ENCODE measurements at places on chromosomes 4 and X. TPM values are rescaled to one million over a fixed set of nuclear protein-coding genes. Genes with fewer than 3 reads are reported as not detected.

DNA sequence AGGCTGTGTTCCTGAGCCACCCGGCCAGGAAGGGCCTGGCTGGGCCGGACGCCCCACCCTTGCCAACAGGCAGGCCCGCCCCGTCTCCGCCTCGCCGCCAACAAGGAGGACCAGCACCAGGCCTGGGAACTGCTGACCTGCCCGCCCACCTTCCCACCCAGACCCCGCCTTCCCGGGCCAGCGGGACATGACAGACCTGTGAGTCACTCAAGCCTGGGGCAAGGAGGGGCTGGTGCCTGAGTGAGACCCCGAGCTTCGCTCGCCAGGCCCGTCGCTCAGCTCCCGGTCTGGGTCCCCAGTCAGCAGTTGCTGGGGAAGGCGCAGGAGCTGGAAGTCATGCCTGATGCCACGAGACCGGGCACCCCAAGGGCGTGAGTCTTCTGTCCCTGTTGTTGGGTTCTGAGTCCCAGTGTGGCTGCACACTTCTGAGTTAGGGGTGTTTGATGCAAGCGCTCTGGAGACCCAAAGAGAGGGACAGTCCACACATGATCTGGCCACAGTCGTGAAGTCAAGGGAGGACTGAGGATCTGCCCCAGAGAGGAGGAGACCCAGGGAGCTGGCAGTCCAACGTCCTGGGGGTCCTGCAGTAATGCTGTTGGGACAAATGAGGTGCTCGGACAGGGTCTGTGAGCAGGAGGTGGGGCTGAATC lies at the start of gene DNASE1L1:
TSS of gene DNASE1L1 (minus strand) at position 33 of the 650 bp plus-strand sequence. CDS start 3,686 bp downstream, outside the sequence.
- DNase-seq = no peak

DNA sequence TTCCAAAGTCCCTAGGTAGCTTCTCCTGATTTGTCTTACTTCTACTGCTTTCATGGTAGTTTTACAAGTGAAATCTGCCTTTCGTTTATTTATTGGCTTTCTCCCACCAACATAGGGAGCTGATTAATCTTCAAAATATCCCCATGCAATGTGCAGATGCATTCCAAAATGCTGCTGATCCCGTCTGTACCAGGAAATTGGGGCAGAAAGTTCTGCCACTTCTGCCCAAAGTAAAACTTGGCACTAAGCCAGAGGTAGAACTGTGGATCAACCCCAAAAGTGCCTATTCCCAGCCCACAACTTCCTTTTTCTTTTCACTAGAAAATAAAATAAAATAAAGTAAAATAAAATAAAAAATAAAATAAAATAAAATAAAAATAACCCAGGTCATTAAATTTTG lies 47.3 kb upstream of the PPARGC1A start:
- no peak for DNase-seq

GRCh38 chr4:57989430-57989829 lies 879.2 kb upstream of the IGFBP7 start:
- DNase-seq = no peak

LGI2 gene
- total RNA-seq = 4.6 TPM

PDGFRA gene
- total RNA-seq = 95.2 TPM

GYPA gene
- total RNA-seq = not detected

All from esophagus muscularis mucosa (tissue), 4 donors.